Activated gamma-delta T cell treated with Interleukin-2 at 50 U/mL for 16 hours (primary cell): ENCODE measurements at places on chromosomes 3 and 15.

DNA sequence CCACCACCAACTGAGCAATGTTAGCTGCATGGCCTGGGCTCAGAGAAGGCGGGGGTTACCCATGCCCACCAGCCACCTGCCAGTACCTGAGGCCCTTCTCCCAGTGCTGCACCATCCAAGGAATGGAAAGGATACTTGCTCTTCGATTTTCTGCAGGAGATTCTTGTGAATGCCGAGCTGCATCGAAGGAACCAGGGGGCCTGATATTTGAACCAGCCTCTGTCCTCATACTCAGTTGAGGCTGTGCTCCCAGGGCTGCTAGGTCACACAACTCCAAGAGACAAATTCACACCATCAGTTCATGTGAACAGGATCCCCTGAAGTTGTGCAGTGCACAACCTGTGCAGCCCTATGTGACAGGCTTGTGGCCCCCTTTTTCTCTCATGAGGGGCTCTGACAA, 18.0 kb downstream of the PLA2G4F start:
- no peak for DNase-seq

- DNase-seq: no peak
These were observed 2.8 kb downstream of the CLSTN2 start for GRCh38 chr3:139937674-139938279.

DNA sequence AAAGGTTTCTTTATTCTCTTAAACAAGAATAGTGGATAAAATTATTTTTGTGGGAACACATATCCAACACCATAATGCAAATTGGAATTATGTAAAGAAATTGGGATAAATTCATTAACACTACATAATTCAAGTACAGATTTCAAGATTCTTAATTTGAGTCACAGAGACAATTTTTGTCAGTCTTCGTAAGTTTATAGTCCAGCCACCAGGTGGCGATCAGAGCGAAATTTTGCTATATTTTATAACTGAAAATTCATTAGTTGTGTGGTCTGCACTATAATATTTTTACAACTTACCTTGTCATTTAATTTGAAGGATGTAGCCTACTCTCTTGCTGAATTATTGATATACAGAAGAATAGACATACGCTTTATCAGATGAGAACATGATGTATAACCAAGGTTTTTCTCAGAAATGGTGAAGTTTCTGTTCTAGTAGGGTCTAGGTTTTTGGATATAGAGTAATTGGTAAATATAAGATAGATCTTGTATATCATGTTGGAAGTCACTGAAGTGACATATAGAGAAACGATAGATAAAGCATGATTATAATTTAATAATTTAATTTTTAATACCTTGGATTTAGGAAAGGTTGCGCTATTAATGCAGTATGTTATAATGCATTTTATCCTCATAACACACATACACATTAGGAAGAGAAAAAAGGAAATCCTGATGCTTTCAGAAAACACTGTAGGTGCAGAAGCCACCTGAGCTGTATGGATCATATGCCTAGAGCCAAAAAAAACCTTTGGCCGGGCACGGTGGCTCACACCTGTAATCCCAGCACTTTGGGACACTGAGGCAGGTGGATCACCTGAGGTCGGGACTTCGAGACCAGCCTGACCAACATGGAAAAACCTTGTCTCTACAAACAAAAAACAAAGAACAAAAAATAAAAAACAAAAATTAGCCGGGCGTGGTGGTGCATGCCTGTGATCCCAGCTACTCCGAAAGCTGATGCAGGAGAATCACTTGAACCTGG, 31.7 kb downstream of the PLSCR4 start:
- DNase-seq: peak; percentile 31

- no peak for DNase-seq
These were observed 21.9 kb upstream of the AP3B2 start for GRCh38 chr15:82731527-82731926.

GRCh38 chr3:162884373-162884772, 1387.8 kb downstream of the OTOL1 start:
- DNase-seq: no peak

GRCh38 chr3:175735866-175736265, 876.7 kb downstream of the NAALADL2 start:
- DNase-seq: no peak

- DNase-seq: no peak
These were observed 6.7 kb upstream of the PFN2 start for GRCh38 chr3:149977386-149977785.

GRCh38 chr15:31304751-31305365, 21.8 kb upstream of the KLF13 start:
- DNase-seq: no peak

- DNase-seq: no peak
These were observed 4.4 kb upstream of the LMAN1L start for GRCh38 chr15:74808078-74808839.

DNA sequence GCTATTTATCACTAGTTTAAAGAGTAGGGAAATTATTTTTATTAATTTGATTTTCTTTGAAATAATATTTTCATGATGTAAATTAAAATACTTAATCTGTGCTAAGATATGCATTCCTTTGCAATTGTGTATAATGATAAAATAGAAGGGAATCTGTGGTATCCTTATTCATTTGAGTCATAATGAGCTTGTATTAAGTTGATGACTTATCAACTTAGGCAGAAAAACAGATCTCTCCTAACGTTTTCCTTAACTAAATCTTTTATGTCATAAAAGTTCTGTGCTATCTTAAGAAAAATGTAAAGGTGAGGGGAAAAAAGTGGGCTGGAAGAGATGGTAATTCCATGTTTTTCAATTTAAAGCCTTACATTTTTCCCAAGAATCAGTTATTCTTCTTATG, 1.9 kb downstream of the FGF7 start:
- no peak for DNase-seq

DNA sequence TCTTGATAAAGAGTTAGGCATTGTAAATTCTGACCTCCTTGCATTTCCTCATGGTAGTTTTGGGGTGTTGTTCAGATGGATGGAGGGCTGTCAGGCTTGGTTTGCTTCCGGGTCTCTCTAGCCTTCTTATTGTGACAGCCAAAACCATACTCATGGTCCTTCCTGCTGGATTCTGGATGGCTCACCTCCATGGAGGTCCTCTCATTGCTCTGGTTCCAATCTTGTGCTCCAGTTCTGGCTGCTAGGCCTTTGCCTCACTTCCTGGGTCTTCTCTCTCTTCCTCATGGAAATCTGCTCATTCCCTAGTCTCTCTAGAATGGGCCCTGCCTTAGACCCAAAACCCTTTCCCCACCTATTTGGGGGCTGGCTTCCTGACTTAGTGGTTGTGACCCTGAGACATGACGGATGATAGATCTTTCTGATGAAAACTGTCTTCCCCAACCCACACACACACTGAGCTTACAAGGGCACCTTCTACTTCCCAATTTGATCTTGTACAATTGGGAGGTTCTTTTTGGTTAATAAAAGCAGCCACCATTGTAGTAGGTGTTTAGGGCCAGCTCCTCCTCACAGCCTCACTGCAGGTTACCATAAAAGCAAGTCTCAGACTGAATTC, 66.2 kb upstream of the XCR1 start:
- no peak for DNase-seq

DNA sequence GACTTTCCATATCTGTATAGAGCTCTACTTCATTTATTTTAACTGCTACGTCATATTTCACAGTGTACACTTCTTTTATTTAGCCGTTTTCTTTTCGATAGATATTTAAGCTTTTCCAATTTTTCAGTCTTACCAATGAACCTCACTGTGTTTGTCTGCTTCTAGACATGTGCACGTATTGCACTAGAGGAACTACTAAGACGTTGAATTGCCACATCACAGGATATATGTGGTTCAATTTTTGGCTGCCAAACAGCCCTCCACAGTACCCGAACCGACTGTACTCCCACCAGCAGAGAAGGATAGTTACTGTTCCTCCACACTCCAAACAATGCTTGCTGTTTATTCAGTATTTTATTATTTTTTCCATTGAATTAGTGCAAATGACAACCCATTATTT, 2.0 kb downstream of the NR1I2 start:
- DNase-seq: no peak

DNA sequence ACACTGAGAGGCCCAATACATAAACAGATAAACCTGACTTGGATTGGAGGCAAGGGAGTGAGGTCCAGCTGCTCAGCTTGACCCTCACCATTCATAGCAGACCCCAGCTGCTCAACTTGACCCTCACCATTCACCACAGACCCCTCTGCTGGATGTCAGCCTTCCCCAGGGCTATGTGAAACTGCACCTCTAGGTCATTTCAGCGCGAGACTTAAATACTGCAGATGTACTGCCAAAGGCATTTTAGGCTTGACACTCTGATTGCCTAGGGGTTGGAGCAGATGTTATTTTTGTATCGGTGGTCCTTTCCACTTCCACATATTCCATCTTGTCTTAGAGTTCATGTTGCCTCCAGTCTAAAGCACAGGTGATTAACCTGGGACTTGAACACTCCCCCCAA, 41.5 kb upstream of the FAM98B start:
- no peak for DNase-seq

- DNase-seq: no peak
These were observed 26.3 kb downstream of the BMF start for GRCh38 chr15:40082195-40082883.

- no peak for DNase-seq
These were observed 67.1 kb upstream of the CDV3 start for GRCh38 chr3:133506215-133506901.

- DNase-seq: no peak
These were observed 289.9 kb downstream of the EPHB1 start for GRCh38 chr3:135084976-135085375.

GRCh38 chr15:52579852-52580251, 11.0 kb upstream of the ARPP19 start:
- no peak for DNase-seq
